ENCODE measurements at places on chromosomes 16 and 17.
A peak's percentile ranks its signal among the peaks of the same experiment; 100 is the strongest.

GRCh38 chr17:282912-283882 is 69.4 kb downstream of the RPH3AL start:
- no peak for DNase-seq

GRCh38 chr16:4358831-4359561 is 7.9 kb upstream of the PAM16 start:
- peak; percentile 72 for DNase-seq

DNA sequence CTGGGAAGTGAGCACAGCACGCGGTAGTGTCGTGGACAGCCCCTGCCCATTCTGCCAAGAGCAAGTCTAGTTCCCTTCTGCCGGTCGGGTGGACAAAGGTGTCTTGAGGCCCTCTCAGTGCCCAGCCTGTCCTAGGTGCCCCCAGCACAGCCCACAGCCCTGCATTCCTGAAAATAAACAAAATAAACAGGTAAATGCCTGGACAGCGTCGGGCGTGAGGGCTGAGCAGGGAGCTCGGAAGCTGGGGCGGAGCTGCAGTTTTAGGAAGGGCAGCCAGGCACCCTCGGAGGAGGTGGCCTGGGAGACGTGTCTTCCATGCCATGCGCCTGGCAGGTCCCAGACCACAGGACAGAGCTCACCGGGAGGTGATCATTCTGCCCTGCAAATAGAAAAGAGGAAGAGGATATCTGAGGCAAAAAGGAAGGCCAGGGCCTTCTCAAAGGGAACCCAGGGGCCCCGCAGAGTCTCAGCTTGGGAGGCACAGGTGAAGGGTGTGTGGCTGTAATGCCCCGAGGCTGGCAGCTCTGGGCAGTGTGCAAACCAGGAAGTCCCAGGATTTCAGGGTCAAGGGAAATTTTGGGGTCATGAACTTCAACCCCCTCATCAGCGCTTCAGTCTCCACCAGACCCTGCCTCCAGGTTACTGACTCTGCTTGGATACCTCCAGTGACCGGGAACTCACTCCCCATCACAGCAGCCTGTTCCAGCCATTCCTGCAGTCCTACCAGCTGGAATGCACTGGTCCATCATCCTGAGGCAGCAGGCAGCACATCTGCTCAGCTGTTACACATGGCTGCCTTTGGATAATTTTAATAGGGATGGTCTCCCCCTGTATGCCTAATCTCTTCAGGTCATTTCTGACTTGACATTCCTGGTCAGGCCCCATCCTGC is 1.7 kb downstream of the ZNF469 start:
- no peak for DNase-seq

GRCh38 chr16:75257886-75258806 is 6.7 kb upstream of the BCAR1 start:
- no peak for DNase-seq

DNA sequence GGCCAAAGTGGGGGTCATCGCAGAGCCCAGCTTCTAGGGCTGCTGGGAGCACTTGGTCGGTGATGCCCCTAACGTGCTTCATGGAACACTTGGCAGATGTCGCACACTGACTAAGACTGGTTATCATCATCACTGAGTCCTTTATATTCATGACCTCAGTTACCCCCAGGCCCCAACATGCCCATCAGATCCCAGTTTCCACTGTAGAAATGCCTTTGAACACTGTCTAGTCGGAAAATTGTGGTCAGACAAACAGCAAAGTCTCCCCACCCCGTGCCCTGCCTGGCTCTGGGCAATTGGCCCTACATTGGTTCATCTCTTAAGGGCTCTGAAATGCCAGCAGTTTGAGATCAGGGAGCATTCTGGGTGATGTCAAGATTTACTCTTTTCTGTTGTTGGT is 51.3 kb downstream of the NKD1 start:
- no peak for DNase-seq

- no peak for DNase-seq
These were observed 3.2 kb downstream of the DNAAF8 start for GRCh38 chr16:4737545-4737944.

- no peak for DNase-seq
These were observed 70.1 kb downstream of the OMG start for GRCh38 chr17:31226950-31227349.

DNA sequence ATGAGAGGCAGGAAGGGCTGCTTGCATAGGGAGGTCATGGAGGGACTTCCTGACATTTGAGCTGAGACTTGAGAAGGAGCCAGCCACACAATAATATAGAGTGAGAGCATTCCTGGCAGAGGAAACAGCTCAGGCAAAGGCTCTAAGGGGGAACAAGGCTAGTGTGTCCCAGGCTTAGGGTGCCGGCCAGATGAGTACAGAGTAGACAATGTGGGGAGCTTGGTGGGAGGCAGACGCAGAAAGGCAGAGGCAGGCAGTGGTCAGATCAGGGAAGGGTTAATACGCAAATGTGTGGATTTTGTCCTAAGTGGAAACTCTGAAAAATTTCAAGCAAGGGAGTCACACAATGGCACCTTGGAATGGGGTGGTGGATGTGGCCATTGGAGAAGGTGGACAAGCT is 31.3 kb downstream of the CD300LB start:
- no peak for DNase-seq

GRCh38 chr17:63956296-63956920 is 16.3 kb downstream of the SCN4A start:
- no peak for DNase-seq

DNA sequence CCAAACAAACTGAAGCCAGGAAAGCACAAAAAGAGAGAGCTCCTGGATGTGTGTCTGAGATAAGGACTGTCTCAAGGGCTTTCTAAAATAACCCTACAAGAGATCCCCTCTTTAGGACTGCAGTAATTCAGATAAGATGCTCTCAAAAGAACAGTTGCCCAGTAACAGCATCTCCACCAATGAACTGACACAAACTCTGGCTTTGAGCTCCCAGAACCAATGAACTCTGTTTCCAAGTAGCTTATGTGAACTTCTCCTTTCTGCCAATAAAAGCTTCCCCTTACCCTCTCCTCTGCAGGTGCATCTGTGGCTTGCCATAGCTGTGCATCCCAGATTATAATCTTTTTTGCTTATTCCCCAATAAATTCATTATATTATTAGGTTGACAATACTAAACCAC is 421.5 kb downstream of the SLC39A11 start:
- no peak for DNase-seq

GRCh38 chr17:1762901-1763898 is 1.3 kb downstream of the SERPINF1 start:
- DNase-seq = no peak

- DNase-seq = no peak
These were observed 985.0 kb upstream of the GOT2 start for GRCh38 chr16:59719121-59719520.

DNA sequence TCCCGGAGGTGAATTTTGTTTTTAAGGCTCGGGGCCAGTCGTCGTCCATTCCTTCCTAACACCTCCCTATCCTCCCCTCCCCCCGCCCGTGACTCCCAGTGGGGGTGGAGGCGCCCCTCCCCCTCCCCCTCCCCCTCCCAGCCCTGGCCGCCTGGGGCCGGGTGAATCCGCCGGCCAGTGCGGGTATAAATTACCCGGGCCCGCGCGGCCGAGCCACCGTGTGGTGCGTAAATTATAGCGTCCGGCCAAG is 2.0 kb upstream of the GSE1 start:
- no peak for DNase-seq

DNA sequence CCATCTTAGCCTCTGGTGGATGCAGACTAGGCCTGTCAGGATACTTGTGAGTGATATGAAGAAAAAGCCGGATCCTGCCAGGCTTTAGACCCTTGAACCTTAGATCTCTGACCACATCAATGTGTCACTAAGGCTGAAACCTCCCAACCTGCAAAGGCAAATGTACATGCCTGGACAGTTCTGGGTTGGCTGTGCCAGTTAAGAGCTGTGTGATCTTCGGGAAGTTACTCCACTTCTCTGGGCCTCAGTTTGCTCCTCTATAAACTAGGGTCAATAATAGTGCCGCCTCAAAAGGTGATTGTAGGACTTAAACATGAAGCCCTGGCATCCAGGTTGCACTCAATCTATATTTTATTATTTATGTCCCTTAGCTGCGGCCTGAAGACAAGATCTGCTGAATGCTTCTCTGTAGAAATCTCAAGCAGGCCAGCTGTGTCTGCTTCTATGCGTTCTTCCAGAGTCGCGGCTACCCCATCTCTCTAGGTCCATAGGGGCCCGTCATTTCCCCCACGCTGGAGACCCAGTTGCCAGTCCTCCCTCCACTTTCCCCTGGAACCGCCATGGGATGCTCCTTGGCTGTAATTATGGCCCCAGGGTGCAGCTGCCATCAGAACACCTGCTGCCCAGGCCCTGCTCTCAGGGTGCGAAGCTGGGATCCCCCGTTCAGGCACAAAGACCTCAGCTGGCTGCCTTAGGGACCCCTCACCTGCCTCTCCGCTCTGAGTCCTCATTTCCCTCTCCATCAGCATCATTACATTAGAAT is 50.2 kb downstream of the AKAP1 start:
- DNase-seq = no peak

- DNase-seq = peak; percentile 27
These were observed 8.5 kb upstream of the ZC3H18 start for GRCh38 chr16:88561485-88562359.

- DNase-seq = no peak
These were observed 18.9 kb downstream of the DNAJA2 start for GRCh38 chr16:46954562-46954961.

DNA sequence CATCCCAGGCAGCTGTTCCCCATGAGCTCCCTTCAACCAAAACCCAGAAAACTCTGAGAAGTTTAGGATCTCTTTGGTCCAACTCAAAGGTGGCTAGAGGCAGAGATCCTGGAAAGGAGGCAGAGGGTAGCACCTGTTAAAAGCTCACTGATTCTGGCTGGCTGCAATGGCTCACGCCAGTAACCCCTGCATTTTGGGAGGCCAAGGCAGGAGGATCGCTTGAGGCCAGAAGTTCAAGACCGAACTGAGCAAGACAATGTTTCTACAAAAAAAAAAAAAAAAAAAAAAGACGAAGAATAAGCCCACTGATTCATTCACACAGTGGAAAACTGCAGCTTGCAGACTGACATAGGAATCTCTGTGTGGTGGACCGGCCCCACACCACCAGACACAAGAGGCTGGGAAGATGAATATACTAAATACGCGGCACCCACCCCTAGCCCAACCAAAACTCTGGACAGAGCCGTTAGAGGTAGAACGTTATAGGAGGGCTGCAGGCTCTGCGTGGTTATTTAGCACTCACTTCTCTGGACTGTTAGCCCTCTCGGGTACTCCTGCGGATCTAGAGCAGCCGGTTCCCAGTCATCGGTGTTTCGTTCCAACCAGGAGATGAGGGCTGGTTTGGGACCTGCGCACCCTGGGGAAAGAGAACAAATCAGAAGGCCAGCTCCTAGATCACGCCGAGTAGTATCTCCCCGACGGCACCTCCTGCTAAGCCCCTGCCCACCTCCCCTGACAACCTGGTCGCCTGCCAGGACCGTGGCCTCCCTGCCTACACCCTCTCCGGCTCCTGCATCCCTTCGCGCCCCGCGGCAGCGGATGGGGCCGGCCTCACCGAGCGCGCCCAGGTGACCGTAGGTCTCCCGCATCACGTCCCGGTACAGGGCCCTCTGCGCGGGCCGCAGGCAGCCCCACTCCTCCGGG is 925 bp downstream of the ZNF689 start:
- no peak for DNase-seq

DNA sequence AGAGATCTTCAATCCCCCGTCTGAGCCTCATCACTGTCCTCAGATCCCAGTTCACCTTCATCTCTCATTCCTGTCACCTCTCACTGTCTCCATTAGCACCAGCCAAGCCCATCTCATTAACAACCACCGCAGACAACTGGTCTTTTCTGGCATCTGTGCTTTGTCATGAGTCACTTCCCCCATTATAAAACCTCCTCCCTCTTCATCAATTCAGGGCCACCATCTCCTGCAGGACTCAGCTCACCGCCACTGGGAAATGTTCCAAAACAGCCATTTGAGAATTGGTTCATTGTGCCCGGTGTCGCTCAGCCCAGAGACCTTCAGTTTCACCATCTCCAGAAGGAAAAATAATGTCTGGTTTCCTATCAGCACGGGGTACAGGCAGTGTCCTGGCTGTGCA is 56.9 kb upstream of the TEKT3 start:
- no peak for DNase-seq

- no peak for DNase-seq
These were observed 41.9 kb downstream of the PIGL start for GRCh38 chr17:16258901-16259300.

DNA sequence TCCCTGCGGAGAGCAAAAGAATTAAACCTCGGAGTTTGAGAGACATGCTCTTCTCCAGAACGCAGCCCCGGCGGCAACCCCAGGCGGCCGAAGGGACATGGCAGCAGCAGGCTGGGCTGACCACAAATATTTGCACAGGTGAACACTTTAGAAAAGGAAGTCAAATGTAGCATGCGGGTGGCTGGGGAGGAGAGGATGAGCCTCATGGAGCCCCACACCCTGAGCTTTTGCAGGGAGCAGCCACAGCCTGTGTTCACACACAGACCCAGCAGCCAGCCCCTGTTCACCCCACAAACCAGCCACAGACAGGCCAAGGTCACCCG is 17.8 kb downstream of the HS3ST6 start:
- no peak for DNase-seq

- DNase-seq = no peak
These were observed 3.4 kb downstream of the CHST6 start for GRCh38 chr16:75491876-75492275.

DNA sequence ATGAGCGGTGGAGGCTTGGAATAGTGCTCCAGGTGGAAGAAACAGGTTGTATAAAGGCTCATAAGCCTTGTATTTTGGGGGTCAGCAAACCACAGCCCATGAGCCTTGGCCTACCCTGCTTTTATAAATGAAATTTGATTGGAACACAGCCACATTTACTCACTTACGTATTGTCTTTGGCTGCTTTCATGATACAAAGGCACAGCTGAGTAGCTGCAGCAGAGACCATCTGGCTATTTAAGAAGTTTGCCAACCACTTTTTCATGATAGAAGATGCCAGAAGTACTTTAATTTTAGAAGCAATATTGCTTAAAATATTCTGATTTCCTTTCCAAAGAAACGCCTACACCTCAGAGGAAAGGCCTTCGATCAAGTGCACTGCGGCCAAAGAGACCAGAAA is 73.8 kb downstream of the C17orf58 start:
- no peak for DNase-seq

- DNase-seq = no peak
These were observed 1373.3 kb upstream of the GOT2 start for GRCh38 chr16:60107437-60107836.

DNA sequence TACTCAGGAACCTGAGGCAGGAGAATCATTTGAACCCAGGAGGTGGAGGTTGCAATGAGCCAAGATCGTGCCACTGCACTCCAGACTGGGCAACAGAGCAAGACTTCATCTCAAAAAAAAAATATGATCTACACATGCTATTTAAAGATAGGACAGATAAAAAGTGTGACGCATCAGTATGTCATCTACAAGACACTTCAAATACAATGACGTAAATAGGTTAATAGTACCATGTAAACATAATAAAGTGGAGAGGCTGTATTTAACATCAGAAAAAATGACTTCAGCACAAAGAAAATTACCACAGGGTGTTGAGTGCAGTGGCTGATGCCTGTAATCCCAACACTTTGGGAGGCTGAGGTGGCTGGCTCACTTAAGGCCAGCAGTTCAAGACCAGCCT is 20.2 kb downstream of the ZNF778 start:
- no peak for DNase-seq

- peak; percentile 70 for DNase-seq
These were observed at the start of gene CORO6 for GRCh38 chr17:29622337-29623282. CORO6 (minus strand) TSS chr17:29622912; CDS start chr17:29621421, 1,491 bp downstream.
